ENCODE measurements at places on chromosomes 6 and 20.

DNA sequence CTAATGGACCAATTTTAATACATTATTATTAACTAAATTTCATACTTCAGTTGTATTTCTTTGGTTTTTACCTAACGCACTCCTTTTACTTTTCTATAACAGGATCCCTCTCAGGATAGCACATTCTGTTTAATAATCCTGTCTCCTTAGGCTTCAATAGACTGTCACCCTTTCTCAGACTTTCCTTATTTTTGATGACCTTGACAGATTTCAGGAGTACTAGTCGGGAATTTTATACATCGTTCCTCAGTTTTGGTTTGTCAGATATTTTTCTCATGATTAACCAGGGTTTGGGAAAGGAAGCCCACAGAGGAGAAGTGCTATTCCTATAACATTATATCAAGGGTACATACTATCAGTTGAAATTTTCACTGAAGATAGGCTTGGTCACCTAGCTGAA, 768.0 kb upstream of the GJE1 start:
- DNase-seq = no peak

- DNase-seq = no peak
These were observed 22.7 kb downstream of the RCAN2 start for GRCh38 chr6:46468403-46469010.

- no peak for DNase-seq
These were observed 34.2 kb upstream of the BTN3A2 start for GRCh38 chr6:26330859-26331217.

- DNase-seq = no peak
These were observed 12.9 kb upstream of the NKX2-2 start for GRCh38 chr20:21526776-21527175.
